ENCODE measurements at places on chromosomes 4 and X. TPM values are rescaled to one million over a fixed set of nuclear protein-coding genes. Genes with fewer than 3 reads are reported as not detected.

HOPX gene
- 15.4 TPM for total RNA-seq

ADAMTS3 gene
- 1.1 TPM for total RNA-seq

ADH7 gene
- total RNA-seq = not detected

TKTL1 gene
- not detected for total RNA-seq

RPS3A gene
- total RNA-seq = 2,790 TPM

DCAF12L1 gene
- total RNA-seq = not detected

TREX2 gene
- 0.90 TPM for total RNA-seq

PNMA6F gene
- not detected for total RNA-seq
